ENCODE measurements at places on chromosomes 2 and 18. TPM values are rescaled to one million over a fixed set of nuclear protein-coding genes. Genes with fewer than 3 reads are reported as not detected.

GRCh38 chr2:154706660-154707059 lies 8.2 kb downstream of the KCNJ3 start:
- no peaks in the 10 kb centered on the region for H3K27me3 ChIP-seq
- H3K27ac ChIP-seq = no peak overlapping the region
- H3K4me1 ChIP-seq = no peaks in the 10 kb centered on the region

GRCh38 chr2:120428748-120429147 lies 82.8 kb downstream of the INHBB start:
- ATAC-seq = no peak
- no peak overlapping the region for H3K27ac ChIP-seq
- no peaks in the 10 kb centered on the region for H3K4me1 ChIP-seq
- H3K36me3 ChIP-seq = no peaks in the 10 kb centered on the region
- H3K4me3 ChIP-seq = no peak overlapping the region

- peak overlapping the region; percentile 97 for H3K4me3 ChIP-seq
- peaks cover 77% of the 10 kb centered on the region for H3K4me1 ChIP-seq
- peak; percentile 7 for ATAC-seq
- peak overlapping the region; percentile 100 for H3K27ac ChIP-seq
- no peaks in the 10 kb centered on the region for H3K27me3 ChIP-seq
Observed at GRCh38 chr18:3248062-3248657, 559 bp downstream of the MYL12A start.

DNA sequence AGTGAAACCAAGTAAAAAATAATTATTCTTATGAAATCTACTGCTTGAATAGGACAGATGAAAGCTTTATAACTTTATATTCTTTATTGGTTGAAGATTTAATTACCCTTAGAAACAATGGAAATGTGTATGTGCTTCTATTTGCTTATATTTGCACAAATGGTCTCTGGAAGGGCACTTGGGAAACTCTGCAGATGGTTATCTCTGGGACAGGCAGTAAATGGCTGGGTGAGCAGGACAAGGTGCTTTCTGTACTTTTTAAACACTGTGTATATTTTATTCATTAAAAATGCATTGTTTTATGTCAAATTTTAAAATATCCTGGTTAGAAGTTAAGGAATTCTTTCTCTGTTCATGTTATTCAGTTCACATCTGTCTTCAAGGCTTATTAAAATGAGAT lies 131.1 kb downstream of the LRRTM4 start:
- H3K36me3 ChIP-seq = no peaks in the 10 kb centered on the region
- H3K27ac ChIP-seq = no peak overlapping the region
- H3K4me1 ChIP-seq = no peaks in the 10 kb centered on the region
- H3K27me3 ChIP-seq = no peaks in the 10 kb centered on the region

- no peaks in the 10 kb centered on the region for H3K36me3 ChIP-seq
- H3K4me1 ChIP-seq = no peaks in the 10 kb centered on the region
- no peak overlapping the region for H3K27ac ChIP-seq
- no peak for ATAC-seq
- H3K4me3 ChIP-seq = no peak overlapping the region
- peaks cover 5% of the 10 kb centered on the region for H3K27me3 ChIP-seq
Observed at GRCh38 chr18:65269375-65269774, 481.4 kb upstream of the CDH7 start.

- no peak overlapping the region for H3K4me3 ChIP-seq
- no peaks in the 10 kb centered on the region for H3K27me3 ChIP-seq
- peak overlapping the region; percentile 77 for H3K27ac ChIP-seq
- no peaks in the 10 kb centered on the region for H3K36me3 ChIP-seq
- ATAC-seq = no peak
Observed at GRCh38 chr18:48934415-48934722, 16.4 kb downstream of the SMAD7 start.

DNA sequence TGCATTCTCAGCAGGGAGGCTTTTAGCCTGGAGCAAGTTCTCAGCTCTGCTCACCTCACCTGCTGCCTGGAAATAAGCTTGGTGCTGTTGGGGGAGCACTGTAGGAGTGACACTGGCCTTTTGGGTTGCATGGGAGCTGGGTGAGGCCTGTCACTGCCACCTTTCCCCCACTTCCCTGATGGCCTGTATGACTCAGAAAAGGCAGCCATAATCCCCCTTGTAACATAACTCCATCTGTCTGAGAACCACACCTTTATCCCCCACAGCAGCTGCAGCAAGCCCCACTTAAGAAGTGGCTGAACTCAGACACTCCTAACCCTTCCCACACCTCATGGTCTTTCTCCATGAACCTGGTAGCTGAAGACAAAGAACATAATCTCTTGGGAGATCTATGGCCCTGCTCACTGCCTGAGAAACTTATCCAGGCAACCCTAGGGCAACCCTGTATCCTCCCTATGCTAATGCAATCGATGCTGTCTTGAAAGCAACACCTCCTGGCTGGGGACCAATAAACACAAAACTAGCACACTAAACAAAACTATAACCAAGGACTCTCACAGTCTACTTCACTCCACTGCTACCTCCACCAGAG lies 258.9 kb upstream of the OSR1 start:
- H3K36me3 ChIP-seq = no peaks in the 10 kb centered on the region
- ATAC-seq = no peak
- no peak overlapping the region for H3K27ac ChIP-seq
- no peaks in the 10 kb centered on the region for H3K27me3 ChIP-seq
- no peaks in the 10 kb centered on the region for H3K4me1 ChIP-seq

DNA sequence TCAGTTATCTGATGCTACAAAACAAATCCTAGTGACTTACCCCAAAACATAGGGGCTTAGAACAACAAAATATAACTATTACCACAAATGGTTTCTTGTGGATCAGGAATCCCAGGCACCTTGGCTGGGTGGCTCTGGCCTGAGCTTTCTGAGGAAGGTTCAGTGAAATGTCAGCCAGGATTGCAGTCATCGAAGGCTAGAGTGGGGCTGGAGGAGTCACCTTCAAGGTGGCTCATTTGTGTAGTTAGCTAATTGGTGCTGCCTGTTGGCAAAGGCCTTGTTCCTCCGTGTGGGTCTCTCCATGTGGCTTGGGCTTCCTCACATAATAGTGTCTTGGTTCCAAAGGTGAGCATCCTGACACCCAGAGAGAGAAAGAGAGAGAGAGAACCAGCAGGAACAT lies 57.4 kb downstream of the COPS8 start:
- no peak for ATAC-seq
- H3K36me3 ChIP-seq = no peaks in the 10 kb centered on the region
- H3K4me3 ChIP-seq = no peak overlapping the region
- H3K27ac ChIP-seq = no peak overlapping the region
- H3K4me1 ChIP-seq = no peaks in the 10 kb centered on the region

DNA sequence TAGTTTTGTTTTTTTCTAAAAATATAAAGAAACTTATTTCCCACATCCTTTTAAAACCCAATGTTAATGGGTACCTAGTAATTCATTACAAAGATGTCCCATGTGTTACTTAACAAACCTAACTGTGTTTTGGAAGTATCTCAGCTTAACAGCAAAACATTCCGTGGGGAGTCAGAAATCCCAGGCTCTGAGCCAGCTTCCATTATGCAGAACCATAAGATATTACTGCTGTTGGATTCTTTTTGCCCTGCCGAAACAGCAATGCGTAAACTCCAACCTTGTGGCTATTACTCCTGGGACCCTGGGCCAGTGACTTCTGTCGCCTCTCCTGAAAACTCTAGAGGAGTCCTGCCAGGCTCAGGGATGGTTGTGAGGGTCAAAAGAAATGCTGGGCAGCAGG lies 174.1 kb downstream of the UXS1 start:
- H3K36me3 ChIP-seq = no peaks in the 10 kb centered on the region
- ATAC-seq = no peak
- peaks cover 8% of the 10 kb centered on the region for H3K4me1 ChIP-seq
- peak overlapping the region; percentile 64 for H3K27ac ChIP-seq
- no peak overlapping the region for H3K4me3 ChIP-seq

- no peak overlapping the region for H3K27ac ChIP-seq
- no peak overlapping the region for H3K4me3 ChIP-seq
- no peak for ATAC-seq
- no peaks in the 10 kb centered on the region for H3K36me3 ChIP-seq
- no peaks in the 10 kb centered on the region for H3K4me1 ChIP-seq
Observed at GRCh38 chr2:151996243-151997003, 102.4 kb downstream of the CACNB4 start.

GRCh38 chr18:28063271-28063761 lies 113.6 kb downstream of the CDH2 start:
- no peaks in the 10 kb centered on the region for H3K4me1 ChIP-seq
- H3K4me3 ChIP-seq = no peak overlapping the region
- no peaks in the 10 kb centered on the region for H3K36me3 ChIP-seq
- ATAC-seq = no peak
- H3K27me3 ChIP-seq = no peaks in the 10 kb centered on the region
- no peak overlapping the region for H3K27ac ChIP-seq

DNA sequence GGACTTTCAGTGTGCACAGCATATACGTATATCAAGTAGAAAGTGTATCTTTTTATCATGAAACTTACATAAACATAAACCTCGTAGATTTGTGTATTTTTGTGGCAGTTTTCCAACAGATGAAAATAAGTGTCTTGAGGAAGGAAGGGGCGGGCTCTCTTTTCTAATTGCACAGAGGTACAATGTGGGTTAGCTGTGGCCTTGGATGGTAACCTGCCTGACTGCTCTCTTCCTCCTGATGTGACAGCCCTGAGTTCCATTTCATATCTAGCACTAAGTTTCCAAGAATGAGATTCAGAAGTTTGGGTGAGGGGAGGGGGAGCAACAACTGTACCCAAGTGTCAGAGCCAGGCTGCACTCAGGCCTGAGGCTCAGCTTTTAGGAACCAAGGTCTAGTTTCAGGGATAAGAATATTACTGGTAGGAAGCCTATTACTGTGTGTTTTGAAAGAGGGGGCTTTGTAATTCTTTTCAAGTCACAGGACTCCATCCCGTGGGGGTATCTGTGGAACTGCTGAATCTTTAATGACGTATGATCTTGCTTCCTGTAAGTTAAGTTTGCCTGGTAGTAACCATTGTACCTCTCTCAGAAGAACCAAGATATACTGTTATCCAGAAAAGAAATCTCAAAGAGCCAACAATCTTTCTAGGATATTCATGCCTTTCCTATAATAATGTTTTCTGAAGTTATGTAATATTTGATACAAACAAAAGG lies 483.7 kb downstream of the PTPRM start:
- no peak overlapping the region for H3K27ac ChIP-seq
- H3K27me3 ChIP-seq = no peaks in the 10 kb centered on the region
- H3K4me1 ChIP-seq = peaks cover 35% of the 10 kb centered on the region
- no peak for ATAC-seq
- H3K36me3 ChIP-seq = no peaks in the 10 kb centered on the region

DNA sequence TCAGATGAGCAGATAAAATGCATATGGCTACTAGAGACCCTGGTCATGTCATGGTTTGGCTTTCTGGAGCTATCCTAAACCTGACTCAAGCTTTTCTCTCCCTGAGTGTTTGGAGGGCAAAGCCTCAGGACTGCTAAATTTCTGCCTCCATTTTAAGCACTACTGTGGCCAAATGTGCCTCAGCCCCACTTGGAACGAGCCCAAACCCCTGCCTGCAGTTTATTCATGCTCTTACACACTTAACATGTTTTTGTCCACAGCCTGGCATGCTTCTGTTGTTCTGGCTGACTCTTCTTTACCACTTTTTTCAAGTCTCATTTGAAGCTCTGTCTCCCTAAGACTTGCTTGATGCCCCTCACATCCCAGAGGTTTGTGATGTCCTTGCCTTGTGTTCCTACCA lies 24.7 kb downstream of the MGAT5 start:
- no peaks in the 10 kb centered on the region for H3K27me3 ChIP-seq
- ATAC-seq = no peak
- no peak overlapping the region for H3K4me3 ChIP-seq
- H3K27ac ChIP-seq = no peak overlapping the region
- H3K36me3 ChIP-seq = no peaks in the 10 kb centered on the region

DNA sequence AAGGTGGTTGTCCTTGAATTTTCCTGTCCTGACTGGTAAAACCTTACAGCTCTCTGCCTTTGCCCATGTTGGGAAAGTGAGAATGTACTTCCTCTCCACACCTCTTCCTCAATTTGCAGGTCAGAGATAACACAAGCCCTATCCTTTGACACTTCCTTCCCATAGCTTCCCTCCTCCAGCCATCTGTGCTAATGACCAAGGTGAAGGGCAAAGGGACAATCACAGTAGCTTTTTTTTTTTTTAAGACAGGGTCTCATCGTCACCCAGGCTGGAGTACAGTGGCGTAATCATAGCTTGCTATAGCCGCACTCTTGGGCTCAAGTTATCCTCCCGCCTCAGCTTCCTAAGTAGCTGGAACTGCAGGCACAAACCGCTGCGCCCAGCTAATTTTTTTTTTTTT lies 24.3 kb upstream of the STPG4 start:
- no peak for ATAC-seq
- no peaks in the 10 kb centered on the region for H3K4me1 ChIP-seq
- no peak overlapping the region for H3K4me3 ChIP-seq
- H3K27me3 ChIP-seq = no peaks in the 10 kb centered on the region
- no peaks in the 10 kb centered on the region for H3K36me3 ChIP-seq

DNA sequence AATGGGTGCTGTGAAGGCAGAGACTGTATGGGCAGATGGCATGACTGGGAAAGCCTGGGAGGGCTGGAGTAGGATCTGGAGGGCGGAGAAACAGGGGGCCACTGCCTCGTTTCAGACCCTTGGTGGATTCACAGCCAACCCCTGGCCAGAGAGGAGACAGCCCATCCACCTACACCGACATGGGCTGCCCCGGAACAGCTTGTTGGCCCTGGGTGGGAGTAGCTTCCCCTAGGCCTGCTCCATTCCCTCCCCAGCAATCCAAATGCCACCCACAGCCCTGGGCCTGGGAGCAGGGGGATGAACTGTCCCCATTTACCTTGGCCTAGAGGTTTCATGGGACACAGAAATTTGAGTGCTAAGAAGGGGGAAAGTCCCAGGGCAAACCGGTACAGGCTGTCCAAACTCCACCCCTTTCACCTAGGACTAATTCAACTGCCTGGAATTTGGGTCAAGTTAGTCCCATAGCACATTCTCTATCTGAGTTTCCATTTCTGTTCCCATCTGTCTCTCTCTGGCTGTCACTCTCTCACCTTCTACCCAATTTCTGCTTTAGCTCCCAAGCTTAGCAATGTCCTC lies 37.0 kb downstream of the LBH start:
- H3K4me1 ChIP-seq = peaks cover 5% of the 10 kb centered on the region
- H3K27ac ChIP-seq = no peak overlapping the region
- no peaks in the 10 kb centered on the region for H3K36me3 ChIP-seq
- no peaks in the 10 kb centered on the region for H3K27me3 ChIP-seq
- H3K4me3 ChIP-seq = no peak overlapping the region
- no peak for ATAC-seq

GRCh38 chr2:113111823-113112287 lies 15.5 kb upstream of the IL1RN start:
- peaks cover 3% of the 10 kb centered on the region for H3K27me3 ChIP-seq
- H3K36me3 ChIP-seq = no peaks in the 10 kb centered on the region
- no peak for ATAC-seq
- H3K4me1 ChIP-seq = no peaks in the 10 kb centered on the region

GRCh38 chr18:79528846-79529245 lies 133.1 kb downstream of the NFATC1 start:
- H3K27ac ChIP-seq = no peak overlapping the region
- peaks cover 19% of the 10 kb centered on the region for H3K27me3 ChIP-seq
- no peak overlapping the region for H3K4me3 ChIP-seq
- H3K36me3 ChIP-seq = no peaks in the 10 kb centered on the region
- H3K4me1 ChIP-seq = peaks cover 12% of the 10 kb centered on the region
- ATAC-seq = peak; percentile 18

CENPO gene
- total RNA-seq = 3.8 TPM

ACVR1 gene
- total RNA-seq = 31.9 TPM

SCN7A gene
- 77.2 TPM for total RNA-seq

INHBB gene
- total RNA-seq = 8.4 TPM

ARHGAP25 gene
- total RNA-seq = 4.2 TPM

NOL4 gene
- total RNA-seq = not detected

CACNB4 gene
- 5.4 TPM for total RNA-seq

CRACDL gene
- total RNA-seq = 5.8 TPM

GPR45 gene
- not detected for total RNA-seq

Measured in gastroesophageal sphincter (tissue), 4 donors.